ENCODE measurements at places on chromosomes 1 and 21. TPM values are rescaled to one million over a fixed set of nuclear protein-coding genes. Genes with fewer than 3 reads are reported as not detected.
A peak's percentile ranks its signal among the peaks of the same experiment; 100 is the strongest.

PLA2G2F gene
- not detected for total RNA-seq

GJA5 gene
- total RNA-seq, result 1.4 TPM

OR2T33 gene
- total RNA-seq, result not detected

NAV1 gene
- 36.3 TPM for total RNA-seq

INSRR gene
- total RNA-seq, result 0.17 TPM

FYB2 gene
- 12.0 TPM for total RNA-seq

PTGER3 gene
- 0.38 TPM for total RNA-seq

NR1I3 gene
- total RNA-seq, result not detected

PLA2G5 gene
- total RNA-seq, result not detected

RXFP4 gene
- total RNA-seq, result not detected

DNA sequence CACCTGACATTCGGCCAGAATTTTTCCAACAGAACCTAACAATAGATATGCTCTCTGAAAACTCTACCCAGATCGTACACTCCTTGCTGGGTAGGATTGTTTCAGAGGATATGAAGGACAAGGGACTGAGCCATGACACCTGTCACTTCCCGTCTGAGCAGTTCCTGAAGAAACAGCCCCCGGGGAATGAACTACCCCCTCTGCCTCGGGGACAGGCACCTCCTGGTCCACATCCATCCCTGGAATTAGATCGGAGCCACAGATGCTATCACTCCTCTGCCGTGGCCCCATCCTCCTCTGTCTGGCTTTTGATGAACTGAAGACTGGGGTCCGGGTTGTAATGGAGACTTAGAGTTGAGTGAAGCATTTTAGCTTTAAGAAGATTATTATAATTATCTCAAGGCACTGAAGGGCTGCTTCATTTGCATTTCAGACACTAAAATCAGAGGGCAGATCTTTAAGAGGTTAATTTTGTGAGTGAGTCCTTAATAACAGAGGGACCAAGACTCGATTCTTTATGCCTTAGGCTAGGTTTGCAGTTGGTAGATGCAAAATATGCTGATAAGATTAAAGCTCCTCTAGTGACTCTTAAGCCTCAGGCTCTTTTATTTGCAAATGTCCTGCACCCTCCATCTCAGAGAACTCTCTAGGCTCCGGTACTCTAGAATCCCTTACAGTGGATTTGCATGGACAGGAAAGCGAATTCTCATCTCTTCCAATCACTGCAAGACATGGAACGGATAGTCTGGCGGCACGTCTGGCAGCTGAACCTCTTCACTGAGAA lies 333.8 kb downstream of the KIF26B start:
- H3K4me3 ChIP-seq, result no peak overlapping the region
- DNase-seq, result no peak
- no peaks in the 10 kb centered on the region for H3K27me3 ChIP-seq

- H3K36me3 ChIP-seq, result no peaks in the 10 kb centered on the region
- H3K4me1 ChIP-seq, result no peaks in the 10 kb centered on the region
- H3K27ac ChIP-seq, result no peak overlapping the region
- no peaks in the 10 kb centered on the region for H3K27me3 ChIP-seq
- H3K4me3 ChIP-seq, result no peak overlapping the region
Measured at GRCh38 chr1:236090741-236091147, 25.9 kb upstream of the NID1 start.

GRCh38 chr1:58346036-58346355 lies 200.5 kb downstream of the OMA1 start:
- no peaks in the 10 kb centered on the region for H3K27me3 ChIP-seq
- no peaks in the 10 kb centered on the region for H3K36me3 ChIP-seq
- no peak overlapping the region for H3K4me3 ChIP-seq
- H3K4me1 ChIP-seq, result peaks cover 4% of the 10 kb centered on the region
- no peak overlapping the region for H3K27ac ChIP-seq

DNA sequence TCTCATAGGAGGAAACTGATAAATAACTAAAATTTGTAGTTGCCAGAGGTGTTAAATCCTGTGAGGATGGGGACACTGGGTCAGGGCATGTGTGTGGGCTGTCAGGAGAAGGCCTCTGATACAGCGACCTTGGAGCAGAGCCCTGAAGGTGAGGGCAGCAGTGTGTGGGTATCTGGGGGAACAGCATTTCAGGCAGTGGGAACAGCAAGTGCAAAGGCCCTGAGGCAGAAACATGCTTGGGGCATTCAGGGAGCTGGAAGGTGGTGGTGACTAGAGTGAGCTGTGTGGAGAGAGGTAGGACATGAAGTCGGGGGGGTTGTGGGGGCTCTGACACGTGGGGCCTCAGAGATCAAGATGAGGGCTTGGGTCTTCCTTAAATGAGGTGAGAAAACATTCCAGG lies 30.7 kb downstream of the ARHGEF10L start:
- DNase-seq, result no peak
- H3K27ac ChIP-seq, result peak overlapping the region; percentile 6
- H3K27me3 ChIP-seq, result peaks cover 8% of the 10 kb centered on the region
- H3K36me3 ChIP-seq, result no peaks in the 10 kb centered on the region
- peaks cover 6% of the 10 kb centered on the region for H3K4me1 ChIP-seq
- H3K4me3 ChIP-seq, result no peak overlapping the region

DNA sequence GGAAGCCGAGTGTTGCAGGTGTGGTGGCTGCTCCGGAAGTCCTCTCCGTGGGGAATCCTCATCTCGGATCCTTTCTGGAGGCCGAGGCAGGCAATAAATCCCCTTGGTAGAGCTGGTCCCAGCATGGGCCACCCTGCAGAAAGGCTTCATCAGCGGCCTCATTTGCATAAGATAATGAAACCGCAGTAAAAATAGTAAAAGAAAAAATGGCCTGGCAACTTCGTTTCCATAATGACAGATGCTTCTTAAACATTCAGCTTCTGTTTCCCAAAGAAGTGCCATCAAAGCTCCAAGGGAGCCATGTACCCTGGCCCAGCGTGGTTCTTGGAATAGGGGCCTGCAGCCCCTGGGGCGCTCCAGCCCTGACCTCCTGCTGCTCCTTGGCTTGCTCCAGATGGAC lies 244.1 kb downstream of the GRIK3 start:
- no peak overlapping the region for H3K4me3 ChIP-seq
- no peak overlapping the region for H3K27ac ChIP-seq
- no peaks in the 10 kb centered on the region for H3K27me3 ChIP-seq
- DNase-seq, result no peak
- no peaks in the 10 kb centered on the region for H3K4me1 ChIP-seq

- DNase-seq, result no peak
- no peak overlapping the region for H3K4me3 ChIP-seq
- no peaks in the 10 kb centered on the region for H3K36me3 ChIP-seq
- H3K27me3 ChIP-seq, result no peaks in the 10 kb centered on the region
- peaks cover 6% of the 10 kb centered on the region for H3K4me1 ChIP-seq
Measured at GRCh38 chr1:78007677-78008341, 3.1 kb downstream of the DNAJB4 start.

DNA sequence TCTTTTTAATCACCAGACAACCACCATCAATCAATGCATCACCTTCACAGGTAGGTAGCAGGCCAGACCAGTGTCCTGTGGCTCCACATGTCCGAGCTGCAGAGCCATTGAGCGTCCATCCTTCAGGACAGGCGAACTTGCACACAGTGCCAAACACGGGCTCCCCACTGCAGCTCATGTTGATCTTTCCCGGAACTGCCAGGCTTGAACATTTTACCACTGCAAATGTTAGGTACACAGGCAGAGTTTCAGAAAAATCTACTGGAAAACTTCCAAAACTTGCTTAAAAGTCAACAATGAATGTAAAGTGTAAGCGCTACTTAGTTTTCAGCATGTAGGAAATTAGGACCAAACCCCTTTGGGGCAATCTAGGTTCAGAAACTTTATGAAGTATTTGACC lies 6.6 kb downstream of the SELE start:
- H3K4me1 ChIP-seq, result no peaks in the 10 kb centered on the region
- H3K27me3 ChIP-seq, result peaks cover 11% of the 10 kb centered on the region
- DNase-seq, result no peak
- H3K4me3 ChIP-seq, result no peak overlapping the region
- H3K36me3 ChIP-seq, result no peaks in the 10 kb centered on the region

DNA sequence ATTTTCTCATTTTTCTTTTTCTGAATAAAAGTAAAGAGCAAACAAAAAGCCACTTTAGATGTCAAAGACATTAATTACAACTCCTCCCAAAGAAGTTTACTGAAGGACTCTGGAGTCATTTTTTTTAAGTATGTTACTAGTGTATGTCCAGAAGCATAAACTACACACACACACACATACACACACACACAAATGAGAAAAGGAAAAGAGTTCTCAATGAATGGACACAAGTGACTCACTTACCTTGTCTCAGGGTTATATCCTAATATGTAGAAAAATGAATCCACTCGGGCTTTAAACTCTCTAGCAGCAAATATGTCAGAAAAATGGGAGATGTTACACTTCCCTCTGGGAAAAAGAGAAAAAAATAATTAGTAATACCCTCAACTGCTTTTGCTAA lies 223.1 kb downstream of the SLC45A1 start:
- H3K4me1 ChIP-seq, result no peaks in the 10 kb centered on the region
- H3K36me3 ChIP-seq, result peaks cover 82% of the 10 kb centered on the region

- H3K27me3 ChIP-seq, result no peaks in the 10 kb centered on the region
- H3K4me3 ChIP-seq, result no peak overlapping the region
- no peak for DNase-seq
- no peaks in the 10 kb centered on the region for H3K4me1 ChIP-seq
Measured at GRCh38 chr1:175383239-175383638, 190.7 kb upstream of the KIAA0040 start.

GRCh38 chr1:58017641-58018040 lies 528.9 kb downstream of the OMA1 start:
- H3K36me3 ChIP-seq, result no peaks in the 10 kb centered on the region
- H3K27ac ChIP-seq, result no peak overlapping the region
- peak; percentile 44 for DNase-seq
- H3K27me3 ChIP-seq, result no peaks in the 10 kb centered on the region

GRCh38 chr1:85578321-85579295 lies 2.0 kb upstream of the CCN1 start:
- DNase-seq, result no peak
- H3K4me1 ChIP-seq, result no peaks in the 10 kb centered on the region
- H3K27ac ChIP-seq, result peak overlapping the region; percentile 55
- H3K36me3 ChIP-seq, result peaks cover 19% of the 10 kb centered on the region

- no peaks in the 10 kb centered on the region for H3K4me1 ChIP-seq
- no peaks in the 10 kb centered on the region for H3K27me3 ChIP-seq
- H3K4me3 ChIP-seq, result no peak overlapping the region
- H3K36me3 ChIP-seq, result no peaks in the 10 kb centered on the region
- H3K27ac ChIP-seq, result no peak overlapping the region
- no peak for DNase-seq
Measured at GRCh38 chr1:236514703-236515442, 8.9 kb upstream of the LGALS8 start.

- H3K36me3 ChIP-seq, result no peaks in the 10 kb centered on the region
- no peak for DNase-seq
- no peak overlapping the region for H3K4me3 ChIP-seq
- peak overlapping the region; percentile 94 for H3K27ac ChIP-seq
- H3K27me3 ChIP-seq, result no peaks in the 10 kb centered on the region
Measured at GRCh38 chr1:79848316-79848715, 841.8 kb upstream of the ADGRL4 start.

- H3K27me3 ChIP-seq, result no peaks in the 10 kb centered on the region
- no peak for DNase-seq
- H3K4me3 ChIP-seq, result peak overlapping the region; percentile 90
- H3K27ac ChIP-seq, result no peak overlapping the region
Measured at GRCh38 chr1:225883616-225884265, 1.6 kb upstream of the TMEM63A start.

DNA sequence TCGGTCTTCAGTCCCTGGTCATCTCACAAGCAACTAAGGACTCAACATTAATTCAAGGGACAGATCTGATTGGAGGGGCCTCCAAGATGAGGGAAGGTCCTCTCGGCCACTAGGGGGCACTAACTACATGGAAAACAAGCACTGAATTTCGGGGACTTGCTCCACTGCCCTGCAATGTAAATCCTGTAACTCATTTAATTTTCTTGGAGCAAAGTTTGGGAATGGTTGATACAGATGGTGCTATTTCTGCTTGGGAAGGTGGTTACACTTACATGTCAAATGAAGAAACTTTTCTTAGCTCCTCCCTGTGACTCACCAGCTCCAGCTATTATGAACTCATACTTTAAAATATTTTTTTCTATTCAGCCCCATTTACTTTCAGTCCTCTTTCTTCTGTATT lies 97.4 kb upstream of the KCNJ15 start:
- H3K4me1 ChIP-seq, result peaks cover 2% of the 10 kb centered on the region
- H3K27ac ChIP-seq, result no peak overlapping the region
- no peaks in the 10 kb centered on the region for H3K27me3 ChIP-seq
- no peak overlapping the region for H3K4me3 ChIP-seq
- no peaks in the 10 kb centered on the region for H3K36me3 ChIP-seq

- H3K36me3 ChIP-seq, result no peaks in the 10 kb centered on the region
- no peaks in the 10 kb centered on the region for H3K27me3 ChIP-seq
- H3K27ac ChIP-seq, result no peak overlapping the region
- no peak for DNase-seq
- H3K4me3 ChIP-seq, result no peak overlapping the region
- H3K4me1 ChIP-seq, result no peaks in the 10 kb centered on the region
Measured at GRCh38 chr21:21018821-21019220, 20.6 kb downstream of the NCAM2 start.

DNA sequence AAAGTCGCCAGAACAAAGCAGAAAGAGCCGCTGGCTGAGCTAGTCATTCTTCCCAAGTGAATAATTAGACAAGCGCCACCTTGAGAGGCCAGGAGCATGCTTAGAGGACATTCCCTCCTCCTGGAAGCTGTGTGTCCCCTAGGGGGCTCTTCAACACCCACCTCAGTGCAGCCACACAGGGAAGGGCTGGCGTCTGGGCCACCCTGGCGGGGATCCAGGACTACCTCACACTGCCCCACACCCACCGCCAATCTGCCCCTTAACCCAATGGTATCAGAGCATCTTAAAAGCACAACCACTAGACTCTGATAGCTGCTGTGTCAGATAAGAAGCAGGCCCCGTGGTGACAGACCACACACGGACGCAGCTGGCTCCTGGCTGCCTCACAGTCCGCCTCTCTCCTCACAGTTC lies 24.9 kb downstream of the SETD4 start:
- no peaks in the 10 kb centered on the region for H3K4me1 ChIP-seq
- DNase-seq, result peak; percentile 77
- H3K27me3 ChIP-seq, result no peaks in the 10 kb centered on the region
- H3K27ac ChIP-seq, result no peak overlapping the region

GRCh38 chr21:38297871-38298270 lies 41.1 kb downstream of the KCNJ15 start:
- H3K36me3 ChIP-seq, result no peaks in the 10 kb centered on the region
- DNase-seq, result no peak
- H3K27me3 ChIP-seq, result no peaks in the 10 kb centered on the region
- H3K27ac ChIP-seq, result no peak overlapping the region
- no peaks in the 10 kb centered on the region for H3K4me1 ChIP-seq

GRCh38 chr1:231512147-231512698 lies 16.2 kb upstream of the TSNAX start:
- no peak overlapping the region for H3K4me3 ChIP-seq
- no peak for DNase-seq
- peaks cover 18% of the 10 kb centered on the region for H3K27me3 ChIP-seq
- H3K4me1 ChIP-seq, result no peaks in the 10 kb centered on the region
- H3K27ac ChIP-seq, result no peak overlapping the region
